NB4 (cell line): ENCODE measurements at places on chromosomes 5 and 9.

DNA sequence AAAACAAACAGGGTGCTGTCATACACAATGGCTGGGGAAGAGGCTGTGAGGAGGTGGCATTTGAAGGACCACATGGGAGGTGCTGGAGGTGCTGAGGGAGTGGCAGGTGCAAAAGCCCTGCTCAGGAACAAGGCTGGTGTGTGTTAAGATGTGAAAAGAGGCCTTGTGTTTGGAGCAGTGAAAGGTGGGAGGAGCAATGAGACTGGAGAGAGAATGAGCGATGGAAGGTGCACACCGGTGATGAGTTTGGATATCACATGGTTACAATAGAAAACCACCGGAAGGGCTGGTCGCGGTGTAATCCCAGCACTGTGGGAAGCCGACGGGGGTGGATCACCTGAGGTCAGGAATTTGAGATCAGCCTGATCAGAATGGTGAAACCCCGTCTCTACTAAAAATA, 9.2 kb upstream of the FIBCD1 start:
- DNase-seq = no peak

DNA sequence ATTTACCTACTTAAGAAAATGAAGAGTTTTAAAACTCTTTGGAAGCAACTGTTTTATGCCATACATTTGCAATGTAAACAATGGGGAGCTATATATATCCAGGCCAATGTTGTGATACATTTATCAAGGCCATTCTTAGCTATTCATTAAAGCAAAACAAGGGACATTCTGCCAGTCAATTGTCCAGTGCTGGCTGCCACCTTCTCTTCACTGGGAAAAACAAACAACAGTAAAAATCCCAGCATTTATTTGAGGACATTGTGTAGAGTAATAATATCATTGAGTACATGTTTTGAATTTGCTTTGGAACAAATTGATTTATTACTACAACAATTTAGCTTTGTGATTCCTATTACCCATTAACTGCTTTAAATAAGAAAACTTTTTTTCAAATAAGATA, 1107.4 kb downstream of the DTWD2 start:
- no peak for DNase-seq

DNA sequence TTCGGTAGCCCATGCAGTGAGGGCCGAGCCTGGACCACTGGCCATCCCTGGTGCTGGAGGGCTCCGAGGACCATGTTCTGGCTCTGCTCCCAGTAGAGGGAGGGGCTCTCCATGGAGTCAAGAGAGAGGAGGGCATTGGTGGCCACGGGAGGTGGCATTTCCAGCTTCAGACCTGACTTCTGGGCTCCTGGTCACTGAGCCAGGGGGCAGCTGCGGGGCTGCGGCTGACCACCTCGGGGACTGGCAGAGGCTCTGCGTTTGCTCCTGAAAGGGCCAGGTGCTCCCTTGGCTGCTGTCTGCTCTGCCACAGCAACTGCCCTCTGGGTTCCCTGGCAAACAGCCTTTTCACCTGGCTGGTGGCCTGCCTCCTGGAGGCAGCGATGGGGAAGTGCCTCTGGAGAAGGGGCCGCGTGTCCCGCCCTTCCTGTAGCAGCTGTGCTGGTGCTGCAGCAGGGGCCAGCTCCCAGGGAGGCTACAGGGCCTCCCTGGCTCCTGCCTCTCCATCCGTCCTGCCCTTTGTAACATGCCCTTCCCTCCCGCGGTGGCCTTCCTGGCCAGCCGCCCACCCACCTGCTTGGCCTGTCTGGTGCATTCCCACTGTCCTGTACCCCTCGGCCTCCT, 144.6 kb downstream of the CACNA1B start:
- DNase-seq = peak; percentile 40

- no peak for DNase-seq
Observed at GRCh38 chr5:9222054-9222976, 323.6 kb downstream of the SEMA5A start.

- DNase-seq = no peak
Observed at GRCh38 chr5:57067597-57067924, 106.3 kb upstream of the GPBP1 start.

GRCh38 chr5:142939006-142939405, 168.8 kb downstream of the ARHGAP26 start:
- no peak for DNase-seq

DNA sequence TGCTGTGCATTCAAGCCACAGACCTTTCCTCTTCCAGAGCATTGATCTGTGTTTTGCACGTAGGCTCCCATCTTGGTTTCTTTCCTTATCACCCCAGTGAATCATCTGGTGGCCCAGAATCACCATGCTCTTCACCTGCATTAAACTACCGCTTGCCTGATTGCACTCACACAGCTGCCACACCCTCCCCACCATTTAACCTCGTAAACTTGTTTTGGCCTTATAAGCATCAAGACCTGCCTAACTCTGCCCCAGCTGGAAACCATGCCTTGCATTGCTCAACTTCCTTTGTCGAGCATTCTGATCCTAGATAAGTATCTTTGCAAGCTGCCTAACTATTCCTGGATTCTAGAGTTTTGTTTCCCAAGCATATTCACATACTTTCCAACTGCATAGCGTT, 369.6 kb upstream of the SEMA6A start:
- peak; percentile 36 for DNase-seq

- peak; percentile 51 for DNase-seq
Observed at GRCh38 chr9:7342229-7342628, 457.3 kb downstream of the DMAC1 start.

- no peak for DNase-seq
Observed at GRCh38 chr5:159230657-159231056, 21.3 kb upstream of the RNF145 start.

- no peak for DNase-seq
Observed at GRCh38 chr5:114419959-114420358, 58.1 kb downstream of the KCNN2 start.

DNA sequence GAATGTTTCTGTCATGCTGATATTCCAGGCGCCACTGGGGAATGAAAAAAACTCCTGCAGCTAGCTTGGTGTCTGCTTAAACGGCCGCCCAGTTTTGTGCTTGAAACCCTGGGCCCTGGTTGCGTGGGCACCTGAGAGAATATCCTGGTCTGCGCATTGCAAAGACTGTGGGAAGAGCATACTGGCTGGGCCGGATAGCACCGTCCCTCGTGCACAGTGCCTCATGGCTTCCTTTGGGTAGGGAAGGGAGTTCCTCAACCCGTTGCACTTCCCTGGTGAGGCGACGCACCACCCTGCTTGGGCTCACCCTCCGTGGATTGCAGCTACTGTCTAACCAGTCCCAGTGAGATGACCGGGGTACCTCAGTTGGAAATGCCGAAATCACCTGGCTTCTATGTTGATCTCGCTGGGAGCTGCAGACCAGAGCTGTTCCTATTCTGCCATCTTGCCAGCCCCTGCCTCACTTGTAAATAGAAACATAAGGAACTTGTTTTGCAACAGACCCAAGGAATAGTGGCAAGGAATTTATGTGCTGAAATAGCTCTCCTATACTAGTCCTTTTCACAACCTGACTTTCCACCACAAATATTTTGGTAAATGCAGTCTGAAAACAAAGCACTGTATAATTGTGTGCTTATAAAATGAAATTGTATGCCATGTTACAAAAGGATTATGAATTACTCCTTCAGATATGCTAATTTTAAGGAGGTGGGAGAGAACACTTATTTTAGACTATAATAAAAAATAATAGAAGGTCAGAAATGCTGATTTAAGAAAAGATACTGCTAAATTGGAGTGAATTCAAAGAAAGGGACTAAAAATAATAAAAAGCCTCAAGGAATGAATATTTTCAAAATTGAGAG, 90.3 kb downstream of the ADAMTSL1 start:
- no peak for DNase-seq

- no peak for DNase-seq
Observed at GRCh38 chr5:1014781-1015221, 6.2 kb downstream of the NKD2 start.

GRCh38 chr5:158801893-158802292, 297.8 kb downstream of the EBF1 start:
- no peak for DNase-seq

- no peak for DNase-seq
Observed at GRCh38 chr5:57195060-57195459, 21.2 kb downstream of the GPBP1 start.

DNA sequence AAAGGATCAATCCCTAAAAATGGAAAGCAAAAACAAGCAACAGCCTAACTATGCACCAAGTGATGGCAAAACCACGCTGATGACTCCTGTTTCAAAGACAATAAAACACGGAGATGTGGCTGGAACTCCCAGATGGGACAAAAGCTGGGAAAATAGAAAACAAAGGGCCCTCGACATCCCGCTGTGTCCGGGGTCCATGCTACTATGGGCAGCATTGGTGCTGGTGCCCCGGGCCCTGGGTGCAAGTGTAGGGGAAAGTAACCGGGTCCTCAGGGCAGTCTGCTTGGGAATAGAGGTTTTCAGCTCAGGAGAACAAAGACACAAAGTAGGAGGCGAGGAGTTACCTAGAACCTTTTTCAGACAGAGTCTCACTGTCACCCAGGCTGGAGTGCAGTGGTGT, 46.1 kb downstream of the MRPL36 start:
- no peak for DNase-seq

DNA sequence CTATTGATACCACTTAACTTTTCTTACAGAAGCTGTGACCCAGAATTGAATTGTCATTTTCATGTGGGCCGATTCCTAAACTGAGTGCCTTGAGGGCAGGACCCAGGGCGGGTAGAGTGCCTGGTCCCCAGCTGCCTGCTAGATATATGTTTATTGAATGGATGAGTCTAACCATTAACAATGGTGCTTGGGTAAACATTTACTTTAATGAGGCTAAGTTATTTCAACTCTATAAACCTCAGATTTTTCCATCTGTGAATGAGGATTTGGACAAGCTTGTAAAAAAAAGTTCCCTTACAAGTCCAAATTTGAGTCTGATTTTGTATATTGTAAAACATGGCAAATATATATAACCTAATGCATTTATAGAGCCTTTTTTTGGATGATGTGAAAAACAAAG, 181.8 kb upstream of the ELL2 start:
- DNase-seq = no peak

DNA sequence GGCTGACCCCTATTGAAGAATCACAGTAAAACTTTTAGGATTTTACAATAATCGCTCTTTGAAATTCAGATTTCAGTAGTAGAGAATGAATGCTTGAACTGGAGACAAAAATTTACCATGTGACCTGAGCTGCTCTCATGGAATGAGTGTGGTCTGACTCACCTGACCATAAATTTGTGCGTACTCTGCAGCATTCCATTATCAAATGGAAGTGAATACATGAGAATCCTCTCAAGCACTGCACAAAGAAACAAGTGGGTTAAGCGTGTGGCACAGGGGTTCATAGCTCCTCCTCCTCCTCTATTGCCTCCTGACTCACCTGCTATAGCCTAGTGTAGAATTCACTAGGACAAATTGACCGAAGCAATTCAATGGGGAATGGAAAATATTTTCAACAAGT, 269.8 kb upstream of the CDH9 start:
- no peak for DNase-seq

GRCh38 chr9:93204470-93205043, 20.6 kb downstream of the WNK2 start:
- no peak for DNase-seq
